Stimulated activated CD8-positive, alpha-beta memory T cell treated with anti-CD3 and anti-CD28 coated beads, Interleukin-4, amount 100 ng/mL, for 1 hour (primary cell): ENCODE measurements at places on chromosomes 1 and 21.

DNA sequence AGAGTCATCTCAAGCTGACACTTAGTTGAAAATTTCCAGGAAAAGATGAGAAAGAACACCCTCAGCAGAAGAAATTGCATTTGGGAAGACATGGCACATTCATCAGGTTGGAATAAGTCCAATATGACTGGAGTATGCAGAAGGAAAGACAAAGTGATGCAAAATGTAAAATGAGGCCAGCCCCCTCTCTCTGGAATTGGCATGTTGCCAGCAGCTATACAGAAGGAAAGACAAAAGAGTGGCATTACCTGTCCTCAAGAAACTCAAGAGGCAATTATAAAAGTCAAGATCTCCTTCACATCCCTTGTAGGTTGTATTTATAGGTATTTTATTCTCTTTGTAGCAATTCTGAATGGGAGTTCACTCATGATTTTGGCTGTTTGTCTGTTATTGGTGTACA, 426.3 kb downstream of the AGBL4 start:
- no peak for DNase-seq

GRCh38 chr1:217542136-217542777, 88.6 kb downstream of the GPATCH2 start:
- no peak for DNase-seq

GRCh38 chr21:21200103-21200938, 202.1 kb downstream of the NCAM2 start:
- DNase-seq: no peak

DNA sequence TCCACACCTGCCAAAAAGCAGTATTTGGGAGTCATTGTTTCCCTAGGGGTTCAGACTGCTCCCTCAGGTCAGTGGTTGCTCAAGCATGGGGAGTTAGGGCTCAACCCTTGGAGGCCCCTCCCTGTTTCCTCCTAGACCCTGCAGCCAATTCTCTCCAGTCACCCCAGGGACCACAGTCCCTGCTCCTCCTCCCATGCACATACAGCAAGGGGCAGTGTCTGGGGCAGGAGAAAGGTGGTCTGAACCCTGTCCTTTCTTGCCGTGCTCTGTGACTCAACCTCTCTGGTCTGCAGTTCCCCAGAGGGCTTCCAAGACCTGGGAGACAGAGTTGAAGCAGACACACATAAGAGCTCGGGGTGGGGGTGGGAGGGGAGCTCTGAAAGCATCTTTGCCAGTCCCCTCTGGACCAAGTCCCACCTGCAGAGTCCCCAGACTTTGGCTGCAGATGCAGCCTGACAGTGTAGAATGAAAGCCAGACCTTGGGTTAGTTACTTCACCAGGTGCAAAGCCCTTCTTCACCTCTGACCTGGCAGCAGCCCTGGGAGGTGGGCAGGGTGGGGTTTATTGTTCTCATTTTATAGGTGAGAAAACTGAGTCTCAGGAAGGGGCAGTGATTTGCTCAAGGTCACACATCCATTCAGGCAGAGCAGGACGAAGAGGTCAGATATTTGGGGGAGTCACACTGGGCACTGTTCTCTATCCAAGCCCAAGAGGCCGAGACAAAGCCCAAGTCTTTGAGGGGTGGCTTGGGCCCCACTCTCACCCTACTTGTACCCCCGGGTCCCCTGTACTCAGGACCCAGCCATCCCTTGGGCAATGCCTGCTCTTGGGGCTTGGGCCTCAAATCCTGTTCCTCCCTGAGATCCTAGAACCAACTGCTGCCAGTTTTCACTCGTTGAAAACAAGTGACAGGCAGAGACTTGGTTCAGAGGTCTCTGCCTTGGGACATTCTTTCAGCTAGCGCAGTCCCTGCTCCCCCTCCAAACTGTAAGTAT, 748 bp downstream of the PDZK1IP1 start:
- DNase-seq: no peak

GRCh38 chr1:37923551-37923889, 23.3 kb downstream of the INPP5B start:
- no peak for DNase-seq

DNA sequence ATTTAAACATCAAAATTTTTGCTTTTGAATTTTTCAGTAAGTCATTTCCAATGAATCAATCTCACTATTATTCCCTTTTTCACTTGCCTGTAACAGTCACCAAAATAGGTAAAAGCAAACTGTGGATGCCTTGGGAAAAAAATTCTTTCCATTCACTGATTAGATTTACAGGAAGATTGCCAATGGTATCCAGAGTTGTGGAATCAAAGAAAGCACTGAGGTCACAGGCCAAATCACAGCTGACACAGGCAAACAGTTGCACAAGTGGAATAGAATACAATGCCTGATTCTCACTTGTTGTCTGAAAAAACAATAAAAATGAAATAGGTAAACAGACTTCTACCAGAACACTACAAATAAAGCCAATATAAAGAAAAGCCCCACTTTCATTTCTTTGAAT, 48.4 kb downstream of the LTN1 start:
- DNase-seq: no peak

GRCh38 chr1:8283058-8283884, 34.6 kb upstream of the SLC45A1 start:
- no peak for DNase-seq

GRCh38 chr1:76027341-76027740, 47.2 kb upstream of the ST6GALNAC3 start:
- no peak for DNase-seq

DNA sequence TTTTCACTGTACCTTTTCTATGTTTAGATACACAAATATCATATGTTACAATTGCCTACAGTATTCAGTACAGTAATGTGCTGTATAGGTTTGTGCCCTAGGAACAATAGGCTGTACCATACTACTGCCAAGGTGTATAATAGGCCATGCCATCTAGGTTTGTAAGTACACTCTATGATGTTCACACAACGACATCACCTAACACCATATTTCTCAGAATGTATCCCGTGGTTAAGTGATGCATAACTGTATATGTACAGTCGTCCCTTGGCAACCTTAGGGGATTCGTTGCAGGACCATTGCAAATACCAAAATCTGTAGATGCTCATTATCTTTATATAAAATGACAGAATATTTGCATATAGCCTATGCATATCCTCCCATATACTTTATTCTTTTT, 5.8 kb upstream of the SSR2 start:
- no peak for DNase-seq

DNA sequence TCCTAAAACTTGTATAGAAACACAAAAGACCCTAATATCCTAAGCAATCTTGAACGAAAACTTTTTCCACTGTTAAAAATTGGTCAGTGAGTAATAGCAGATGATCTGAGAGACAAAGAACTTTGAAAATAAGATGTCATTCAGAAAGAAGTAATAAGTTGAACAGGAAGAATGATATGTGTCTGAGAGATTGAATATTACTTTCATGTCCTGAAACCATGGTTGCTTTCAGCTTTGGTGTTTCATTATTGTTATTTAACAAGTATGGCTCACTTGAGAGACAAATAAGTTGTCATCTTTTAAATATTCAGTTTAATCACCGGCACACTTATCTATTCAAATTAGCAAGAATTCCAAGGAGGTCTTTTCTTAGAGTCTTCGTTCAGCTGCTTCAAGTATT, 11.4 kb downstream of the PRKACB start:
- no peak for DNase-seq

DNA sequence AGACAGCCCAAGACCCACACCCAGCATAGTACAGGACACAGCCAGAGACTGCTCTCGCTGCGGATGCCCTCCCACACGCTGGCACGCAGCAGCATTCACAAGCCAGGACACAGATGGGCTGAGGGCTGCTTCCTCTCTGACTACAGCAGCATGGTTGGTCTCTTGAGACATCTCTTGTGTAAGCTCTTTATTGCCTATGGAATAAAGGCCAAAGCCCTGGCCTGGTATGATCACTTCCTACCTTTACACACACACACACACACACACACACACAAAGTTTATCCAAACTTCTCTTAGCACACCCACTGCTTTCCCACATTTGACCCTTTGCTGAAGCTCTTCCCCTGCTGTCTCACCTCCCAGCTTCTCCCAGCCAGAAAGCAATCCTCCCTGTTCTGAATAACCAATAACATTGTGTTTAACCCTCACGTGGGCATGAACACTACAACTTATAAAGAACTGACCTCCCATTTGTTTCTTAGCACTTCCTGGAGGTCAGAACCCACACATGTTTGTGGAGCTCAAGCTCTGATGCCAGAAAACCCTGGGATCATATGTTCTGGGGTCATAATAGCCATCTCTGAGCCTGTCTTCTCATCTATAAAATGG, 1.2 kb upstream of the LUZP1 start:
- DNase-seq: no peak

DNA sequence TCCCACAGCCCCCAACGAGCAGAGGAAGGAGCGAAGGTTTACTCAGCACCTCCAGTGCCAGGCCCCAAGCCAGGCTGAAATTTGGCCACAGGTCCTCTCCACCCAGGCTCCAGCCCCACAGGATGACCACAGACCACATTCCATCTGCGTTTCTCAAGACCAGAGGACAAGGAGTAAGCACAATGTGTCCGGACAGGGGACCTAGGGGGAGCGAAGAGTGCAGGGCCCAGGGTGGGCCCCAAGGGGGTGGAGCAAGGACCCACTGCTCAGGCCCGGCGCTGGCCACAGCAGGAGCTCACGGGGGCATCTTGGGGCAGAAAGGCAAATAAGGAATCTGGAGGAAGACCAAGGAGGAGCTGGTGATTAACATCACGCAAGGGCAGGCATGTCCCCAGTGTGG, 100.5 kb downstream of the NPHP4 start:
- DNase-seq: no peak

GRCh38 chr21:25895565-25896205, 160.9 kb downstream of the GABPA start:
- DNase-seq: no peak

DNA sequence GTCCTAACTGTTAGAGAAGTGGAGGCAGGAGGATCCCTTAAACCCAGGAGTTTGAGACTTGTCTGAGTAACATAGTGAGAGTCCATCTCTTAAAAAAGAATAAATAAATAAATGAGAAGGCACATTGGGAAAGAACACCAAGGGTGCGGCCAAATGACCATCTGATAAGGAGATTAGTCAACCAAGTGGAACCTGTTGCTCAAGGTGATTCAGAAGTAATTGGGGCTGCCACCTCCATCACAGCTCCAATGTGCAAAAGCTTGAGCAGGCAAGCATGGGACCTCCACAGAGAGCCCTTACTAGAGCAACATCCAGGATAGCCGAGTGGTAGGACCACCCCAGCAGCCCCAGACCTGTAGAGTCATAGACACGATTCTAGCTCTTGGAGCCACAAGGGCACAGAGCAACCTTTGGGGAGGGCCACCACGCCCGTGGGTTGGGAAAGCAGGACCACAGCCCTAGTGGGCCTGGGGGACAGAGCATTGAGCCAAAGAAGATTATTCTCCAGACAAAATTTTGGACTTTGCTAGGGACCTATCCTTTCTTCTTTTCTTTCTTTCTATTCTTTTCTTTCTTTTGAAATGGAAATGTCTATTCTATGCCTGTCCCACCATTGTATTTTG, 40.9 kb downstream of the KCNK1 start:
- DNase-seq: no peak

DNA sequence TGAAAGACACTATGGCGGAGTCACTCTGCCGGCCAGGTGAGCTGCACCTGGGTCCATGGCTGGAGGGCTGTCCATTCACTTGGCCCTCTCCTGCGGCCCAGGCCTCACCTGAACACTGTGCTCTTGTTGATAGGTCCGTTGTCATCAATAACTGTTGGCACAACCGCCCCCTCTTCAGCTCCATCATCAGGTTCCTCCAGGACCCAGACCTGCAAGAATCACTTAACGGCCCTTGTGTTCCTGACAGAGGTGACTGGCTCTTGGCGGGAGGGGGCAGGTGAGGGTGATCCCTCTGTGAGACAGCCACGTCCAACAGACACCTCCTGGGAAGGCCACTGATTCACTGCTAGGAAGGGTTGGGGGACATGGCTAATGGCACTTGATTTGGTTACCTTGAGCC, 54.9 kb downstream of the INAVA start:
- DNase-seq: no peak

DNA sequence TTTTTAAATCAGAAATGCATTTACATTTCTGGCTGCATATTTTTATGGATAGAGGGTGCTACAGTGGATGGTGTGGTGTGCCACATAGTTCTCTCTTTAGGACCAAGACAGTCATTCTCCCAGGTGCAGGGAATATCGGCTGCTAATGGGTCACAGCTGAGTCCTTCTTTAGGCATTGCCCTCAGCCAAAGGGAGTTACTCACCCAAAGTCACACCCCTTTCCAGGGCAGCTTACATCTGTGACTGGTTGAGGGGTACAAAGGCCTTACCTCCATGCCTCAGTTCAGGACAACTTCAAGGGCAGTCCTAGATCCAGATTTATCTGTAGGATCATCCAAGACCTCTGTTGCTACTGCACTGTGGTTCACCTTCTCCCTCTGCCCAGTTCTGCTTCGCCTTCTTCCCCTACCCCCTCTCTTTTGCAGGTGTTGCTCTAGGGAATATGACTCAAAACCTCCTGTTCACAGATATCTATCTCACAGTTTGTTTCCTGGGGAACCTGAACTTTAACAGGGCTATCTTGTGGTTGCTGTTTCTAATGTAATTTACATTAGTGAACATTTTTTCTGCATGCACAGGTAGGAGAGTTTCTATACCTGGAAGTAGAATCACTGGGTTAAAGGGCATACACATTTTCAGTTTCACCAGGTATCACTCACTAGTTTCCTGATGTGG, 413.9 kb downstream of the RPS6KC1 start:
- DNase-seq: no peak

DNA sequence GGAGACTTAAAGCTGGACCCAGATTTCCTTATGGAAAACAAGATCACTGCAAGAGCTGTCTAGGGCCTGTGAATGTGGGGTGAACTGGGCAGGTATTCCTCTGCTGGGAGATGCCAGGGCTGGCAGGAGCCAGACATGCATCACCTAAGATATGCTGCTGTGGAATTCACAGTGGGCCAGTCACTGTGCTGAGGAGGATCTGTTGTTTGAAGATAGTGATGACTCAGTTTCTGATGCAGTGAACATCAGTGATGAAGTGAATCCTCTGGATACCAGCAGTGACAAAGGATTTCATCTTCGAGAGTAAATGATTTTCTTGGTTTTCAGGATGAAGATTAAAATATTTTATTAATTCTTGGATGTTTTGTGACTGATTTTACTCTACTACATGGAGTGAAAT, 29.9 kb upstream of the CAMSAP2 start:
- no peak for DNase-seq

- no peak for DNase-seq
Observed at GRCh38 chr21:26282058-26282457, 111.5 kb upstream of the APP start.

DNA sequence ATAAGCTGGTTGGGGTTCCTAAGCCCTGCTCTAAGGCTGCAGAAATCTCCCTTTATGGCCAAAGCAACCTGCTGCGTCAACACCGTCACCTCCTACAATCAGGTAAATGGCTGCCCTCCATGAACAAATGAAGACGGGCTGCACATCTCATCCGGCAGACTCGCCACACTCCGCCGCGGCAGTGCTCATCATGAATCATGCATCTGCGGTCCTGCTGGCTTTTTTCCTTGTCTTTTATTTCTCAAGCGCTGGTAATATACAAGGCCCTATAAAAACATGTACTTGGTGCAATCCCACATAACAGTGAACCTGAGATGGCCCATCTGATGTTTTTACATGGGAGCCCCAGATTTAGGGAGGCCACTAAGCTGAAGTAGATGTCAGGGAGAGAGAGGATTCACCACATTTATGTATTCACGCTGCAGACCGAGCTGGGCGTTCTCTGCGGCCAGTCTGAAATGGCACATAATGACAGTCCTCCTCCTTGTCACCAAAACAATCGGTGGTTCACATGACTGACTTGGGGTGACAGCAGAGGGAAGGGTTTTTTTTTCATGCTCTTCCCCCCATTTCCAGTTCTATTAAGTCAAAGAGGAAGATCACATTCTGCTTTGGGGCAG, 91.6 kb downstream of the KAZN start:
- DNase-seq: no peak

GRCh38 chr1:157961805-157962762, 31.4 kb upstream of the KIRREL1 start:
- DNase-seq: no peak
